Spinal cord (tissue), 10 donors: ENCODE measurements at places on chromosomes 2 and 18. TPM values are rescaled to one million over a fixed set of nuclear protein-coding genes. Genes with fewer than 3 reads are reported as not detected.

DNA sequence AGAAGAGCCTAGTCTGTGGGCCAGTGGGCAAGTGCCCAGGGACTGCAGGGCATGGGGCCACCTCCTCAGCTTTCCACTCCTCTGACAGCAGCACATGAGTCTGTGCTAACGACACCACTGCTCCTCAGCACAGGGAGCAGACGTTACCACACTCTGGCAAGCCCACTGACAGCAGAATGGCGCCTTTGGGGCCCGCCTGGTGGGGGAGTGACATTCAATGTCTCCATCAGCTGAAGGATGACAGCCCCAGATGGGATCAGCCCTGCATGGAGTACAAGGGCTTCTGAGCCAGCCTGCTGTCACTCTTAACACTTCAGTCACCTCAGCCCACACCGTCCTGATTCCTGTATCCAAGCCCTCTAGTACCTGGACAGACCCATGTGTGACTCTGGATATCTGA is 149.4 kb upstream of the SMAD2 start:
- no peak for DNase-seq

GRCh38 chr2:116145031-116145430 is 1669.5 kb upstream of the DDX18 start:
- DNase-seq: no peak

DNA sequence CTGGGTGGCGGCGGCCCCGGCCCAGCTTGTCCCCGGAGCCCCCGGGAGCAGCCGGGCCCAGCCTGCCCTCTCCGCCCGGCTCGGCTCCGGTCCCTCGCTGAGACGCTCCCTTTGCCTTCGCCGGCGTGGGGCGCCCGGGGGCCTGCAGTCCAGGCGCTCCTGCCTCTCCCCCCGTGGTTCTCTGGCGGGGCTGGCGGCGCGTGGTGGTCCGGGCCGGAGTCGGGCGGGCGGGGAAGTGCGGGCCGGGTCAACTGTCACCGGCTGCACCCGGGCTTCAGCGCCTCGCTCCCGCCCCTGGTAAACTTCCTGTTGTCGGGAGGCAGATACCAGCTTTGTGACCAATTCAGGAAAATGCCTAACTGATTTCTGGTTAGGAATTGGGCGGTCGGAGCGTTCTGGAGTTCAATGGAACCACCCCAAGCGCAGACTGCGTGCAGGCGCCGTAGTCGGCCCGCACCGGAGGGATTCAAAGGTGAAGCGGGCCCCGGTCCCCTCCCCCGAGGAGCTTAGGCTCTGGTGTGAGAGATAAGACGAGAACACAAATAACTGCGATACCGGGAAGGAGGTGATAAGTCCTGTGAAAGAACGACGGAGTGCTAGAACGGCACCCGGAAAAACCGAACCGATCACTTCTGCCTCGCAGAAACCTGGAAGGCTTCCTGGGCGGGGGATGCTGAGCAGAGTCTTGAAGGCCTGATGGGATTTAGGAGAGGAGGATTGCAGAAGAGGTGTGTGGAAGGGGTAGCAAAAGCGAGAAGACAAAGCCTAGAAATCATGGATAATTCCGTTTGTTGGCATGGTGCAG is 891 bp downstream of the CAB39 start:
- no peak for DNase-seq

GRCh38 chr18:56235071-56235470 is 403.3 kb downstream of the TXNL1 start:
- DNase-seq: no peak

DNA sequence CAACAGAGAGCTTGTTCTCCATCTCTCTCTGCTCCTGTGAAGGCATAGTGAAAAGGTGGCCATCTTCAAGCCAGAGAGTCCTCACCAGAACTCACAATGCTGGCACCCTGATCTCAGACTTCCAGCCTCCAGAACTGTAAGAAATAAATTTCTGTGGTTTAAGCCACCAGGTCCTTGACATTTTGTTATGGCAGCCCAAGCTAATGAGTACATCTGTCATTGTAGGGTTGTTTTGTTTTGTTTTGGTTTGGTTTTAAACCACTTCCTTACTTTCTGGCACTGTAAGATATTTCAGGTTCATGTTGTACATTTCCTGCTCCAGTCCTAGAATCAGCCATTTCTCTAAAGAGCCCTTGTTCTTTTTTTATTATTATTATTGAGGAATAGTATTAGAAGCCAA is 171.2 kb downstream of the CPS1 start:
- no peak for DNase-seq

DNA sequence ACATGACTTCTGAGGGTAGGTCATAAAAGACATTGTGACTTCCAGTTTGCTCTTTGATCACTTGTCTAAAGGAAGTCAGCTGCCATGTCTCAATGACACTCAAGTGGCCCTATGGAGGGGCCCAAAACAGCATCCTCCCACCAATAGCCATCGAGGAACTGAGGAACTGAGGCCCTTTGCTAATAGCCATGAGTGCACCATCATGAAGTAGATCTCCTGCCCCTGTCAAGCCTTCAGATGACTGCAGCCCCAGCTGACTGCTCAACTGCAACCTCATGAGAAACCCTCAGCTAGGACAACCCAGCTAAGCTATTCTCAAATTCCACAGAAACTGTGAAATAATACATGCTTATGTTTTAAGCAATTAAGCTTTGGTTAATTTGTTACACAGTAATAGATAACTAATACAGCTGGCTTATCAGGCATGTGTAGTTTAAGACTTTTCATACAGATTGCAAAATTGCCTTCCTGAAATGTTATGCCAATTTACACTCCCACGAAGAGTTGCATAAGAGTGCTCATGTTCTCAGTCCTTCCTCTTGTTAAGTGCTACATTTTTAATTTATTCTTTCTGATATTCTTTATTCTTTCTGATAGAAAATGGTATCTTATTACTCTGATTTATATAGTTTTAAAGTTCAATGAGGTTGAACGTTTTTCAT is 105.6 kb upstream of the NDUFV2 start:
- no peak for DNase-seq

DNA sequence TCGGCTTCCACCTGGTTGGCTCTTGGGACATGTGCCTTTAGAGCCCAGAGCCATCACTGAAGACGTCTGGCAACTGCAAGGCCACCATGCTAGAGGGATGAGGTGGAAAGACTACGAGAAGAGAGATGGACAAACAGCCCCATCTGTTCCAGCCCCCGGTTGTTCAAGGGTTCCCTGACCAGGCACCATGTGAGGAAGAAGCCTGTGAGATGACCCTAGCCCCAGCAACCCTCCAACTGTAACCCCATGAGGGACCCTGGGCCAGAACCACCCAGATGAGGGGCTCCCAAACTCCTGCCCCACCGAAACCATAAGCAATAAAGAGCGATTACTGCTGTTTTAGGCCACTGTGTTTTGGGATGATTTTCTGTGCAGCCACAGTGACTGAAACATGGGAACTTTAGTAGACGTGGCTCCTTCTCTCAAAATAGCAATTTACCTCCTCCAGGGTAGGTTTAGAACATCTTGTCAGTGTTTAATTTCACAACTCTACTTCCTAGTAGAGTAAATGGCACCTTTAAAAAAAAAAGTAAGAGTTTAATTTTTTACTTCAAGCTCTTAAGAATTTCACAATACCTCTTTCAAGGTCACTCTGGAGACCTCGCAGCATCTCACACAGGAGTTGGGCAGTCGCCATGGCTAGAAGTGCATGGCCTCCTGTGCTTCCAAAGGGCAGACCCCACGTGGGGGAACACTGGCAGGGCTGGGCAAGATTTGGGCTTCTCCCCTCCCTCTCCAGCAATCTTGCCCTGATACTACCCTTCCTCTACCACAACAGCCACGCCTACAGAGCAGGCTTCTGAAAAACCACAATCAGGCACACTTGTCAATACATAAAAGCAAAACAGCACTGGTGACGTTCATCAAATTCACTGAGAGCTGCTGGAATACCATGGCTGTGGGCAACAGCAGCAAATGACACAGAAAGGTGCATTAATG is 48.8 kb downstream of the TMEM163 start:
- no peak for DNase-seq

- DNase-seq: no peak
These were observed 447 bp upstream of the MRPL19 start for GRCh38 chr2:75646090-75646582.

DNA sequence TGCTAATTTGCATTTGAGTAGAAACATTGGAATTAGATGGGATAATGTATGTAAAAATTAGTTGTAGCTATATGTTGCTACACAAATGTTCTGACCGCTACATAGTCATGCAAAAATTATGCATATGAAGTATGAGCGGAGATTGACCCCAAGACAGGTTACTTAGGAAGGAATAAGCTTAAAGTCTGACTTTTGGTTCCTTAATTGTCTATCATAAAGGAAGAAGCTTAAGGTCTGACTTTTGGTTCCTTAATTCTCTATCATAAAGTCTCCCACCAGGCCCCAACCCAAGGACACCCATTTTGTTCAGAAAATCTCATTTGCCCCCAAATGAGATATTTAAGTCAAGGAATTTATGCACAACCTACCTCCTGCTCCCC is 106.5 kb downstream of the EVA1A start:
- DNase-seq: no peak

DNA sequence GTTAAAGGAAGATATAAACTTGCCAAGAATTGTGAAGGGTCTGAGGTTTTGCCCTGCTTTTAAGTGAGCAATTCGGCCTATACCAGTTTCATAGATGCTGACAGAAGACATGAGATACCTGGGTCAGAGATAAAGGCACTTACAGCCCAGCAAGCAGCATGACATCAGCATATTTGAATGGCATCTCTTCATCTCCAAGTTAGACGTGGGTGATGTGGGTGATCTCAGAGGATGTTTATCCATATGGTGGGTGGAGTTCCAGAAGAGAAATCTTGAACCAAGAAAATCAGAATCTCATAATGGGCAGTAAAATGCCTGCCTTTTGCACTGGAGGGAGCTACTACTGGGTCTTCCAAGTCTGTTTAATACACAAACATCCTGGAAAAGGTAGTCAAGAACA is 44.7 kb downstream of the GYPC start:
- no peak for DNase-seq

- no peak for DNase-seq
These were observed 1.6 kb downstream of the NEU4 start for GRCh38 chr2:241810307-241811200.

- no peak for DNase-seq
These were observed 90.8 kb downstream of the DSEL start for GRCh38 chr18:67425672-67426071.

GRCh38 chr2:231665245-231666170 is 42.8 kb upstream of the PTMA start:
- no peak for DNase-seq

- DNase-seq: no peak
These were observed 429.5 kb upstream of the TNP1 start for GRCh38 chr2:217289177-217289906.

DNA sequence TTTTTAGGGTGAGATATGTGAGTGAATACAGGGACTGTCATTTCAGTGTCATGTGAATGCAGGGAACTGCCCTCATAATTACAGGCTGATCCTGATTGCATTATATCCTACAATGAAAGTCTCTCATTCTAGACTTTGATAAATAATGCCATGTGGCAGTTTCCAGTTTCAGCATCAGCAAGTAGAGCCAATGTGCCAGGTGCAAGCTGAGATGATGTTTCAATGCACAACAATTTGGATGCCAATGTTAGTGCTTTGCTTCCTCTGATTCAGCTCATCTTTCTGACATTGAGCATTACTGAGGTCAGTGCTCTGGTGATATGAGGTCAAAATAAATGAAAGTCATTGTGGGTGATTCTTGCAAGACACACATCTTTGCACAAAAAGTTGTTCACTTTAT is 63.7 kb upstream of the TFPI start:
- DNase-seq: no peak

DNA sequence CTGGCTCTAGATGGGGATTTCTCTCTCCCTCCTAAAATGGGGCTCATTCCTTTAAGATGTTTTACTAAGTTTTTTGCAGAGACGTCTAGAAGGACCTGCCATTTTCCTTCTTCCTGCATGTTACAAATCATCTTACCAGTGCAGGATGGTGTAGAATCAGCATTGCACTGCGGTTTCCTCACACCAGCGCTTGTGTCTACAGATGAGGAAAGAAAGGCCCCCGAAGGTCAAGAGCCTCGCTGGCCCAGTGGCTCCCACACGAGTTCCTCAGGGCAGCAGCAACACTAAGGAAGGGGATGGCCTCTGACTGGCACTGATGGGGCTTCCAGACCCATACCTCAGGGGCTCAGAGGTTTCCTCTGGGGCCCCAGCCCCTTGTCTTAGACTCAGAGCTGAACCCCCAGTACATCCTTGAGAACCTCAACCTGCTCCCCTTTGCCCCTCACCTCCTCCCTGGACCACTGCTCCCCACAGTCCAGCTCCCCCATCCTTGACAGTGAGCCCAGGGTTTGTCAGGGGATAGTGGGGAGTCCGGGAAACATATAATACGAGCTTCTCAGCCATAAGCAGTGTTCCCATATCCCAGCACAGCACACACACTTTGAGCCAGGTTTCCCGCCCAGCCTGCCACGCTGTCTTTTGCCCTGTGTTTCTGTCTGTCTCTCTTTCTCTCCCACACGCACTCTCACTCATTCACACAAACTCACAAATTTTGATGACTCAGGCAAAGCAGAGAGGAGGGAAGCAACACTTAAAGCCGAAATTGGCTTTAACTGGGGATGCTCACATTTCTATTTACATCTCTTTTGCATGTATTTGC is 29.4 kb downstream of the ZFP36L2 start:
- DNase-seq: no peak

GRCh38 chr2:128345436-128346165 is 26.9 kb upstream of the HS6ST1 start:
- no peak for DNase-seq

- no peak for DNase-seq
These were observed 44.8 kb downstream of the ASAP2 start for GRCh38 chr2:9251154-9252001.

DNA sequence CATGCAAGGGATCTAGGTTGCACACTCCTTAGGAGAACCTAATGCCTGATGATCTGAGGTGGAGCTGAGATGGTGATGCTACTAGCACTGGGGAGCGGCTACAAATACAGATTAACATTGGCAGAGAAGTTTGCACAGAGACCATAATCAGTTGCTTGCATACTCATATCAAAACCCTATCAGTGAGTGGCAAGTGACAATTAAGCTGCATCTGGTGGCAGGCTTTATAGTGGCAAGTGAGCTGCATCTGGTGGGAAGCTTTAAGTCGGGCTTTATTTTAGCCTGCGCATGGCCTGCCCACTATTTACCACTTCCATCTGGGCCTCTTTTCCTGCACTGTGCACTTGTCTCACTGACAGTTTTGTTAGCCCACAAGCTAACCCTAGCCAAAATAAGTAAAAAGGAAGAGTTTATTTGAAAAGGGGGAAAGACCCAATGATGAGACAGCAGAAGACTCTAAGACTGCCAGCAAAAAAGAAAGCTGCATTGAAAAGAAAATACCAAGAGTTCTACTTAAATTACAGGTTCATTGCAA is 140.9 kb upstream of the B3GNT2 start:
- DNase-seq: no peak

The GPR45 gene
- 0.39 TPM for total RNA-seq

The TWIST2 gene
- total RNA-seq: 3.4 TPM

The CRYGA gene
- not detected for total RNA-seq

The SERPINB7 gene
- total RNA-seq: not detected

The HSBP1L1 gene
- total RNA-seq: 5.2 TPM

The COL6A3 gene
- total RNA-seq: 429 TPM

The SLC8A1 gene
- total RNA-seq: 137 TPM

The ASAP2 gene
- 48.6 TPM for total RNA-seq

The EEF1B2 gene
- total RNA-seq: 508 TPM

The FECH gene
- 43.6 TPM for total RNA-seq

The RAB6C gene
- total RNA-seq: 0.44 TPM

The MEP1B gene
- total RNA-seq: 0.11 TPM

The STK39 gene
- 51.5 TPM for total RNA-seq

The HOXD13 gene
- 0.10 TPM for total RNA-seq

The IL36A gene
- not detected for total RNA-seq

The C2orf80 gene
- 15.7 TPM for total RNA-seq

The ATP8B1 gene
- total RNA-seq: 14.4 TPM

The IGFBP2 gene
- total RNA-seq: 176 TPM

The UGT1A9 gene
- total RNA-seq: not detected

The ZBTB7C gene
- 7.6 TPM for total RNA-seq

The KRTCAP3 gene
- not detected for total RNA-seq
